ENCODE measurements at places on chromosomes 11 and 22. TPM values are rescaled to one million over a fixed set of nuclear protein-coding genes. Genes with fewer than 3 reads are reported as not detected.

- H3K27me3 ChIP-seq: no peaks in the 10 kb centered on the region
- H3K36me3 ChIP-seq: no peaks in the 10 kb centered on the region
- DNase-seq: no peak
- no peak overlapping the region for H3K4me3 ChIP-seq
- no peak overlapping the region for H3K27ac ChIP-seq
These were observed 60.2 kb upstream of the CRTAM start for GRCh38 chr11:122778148-122778547.

DNA sequence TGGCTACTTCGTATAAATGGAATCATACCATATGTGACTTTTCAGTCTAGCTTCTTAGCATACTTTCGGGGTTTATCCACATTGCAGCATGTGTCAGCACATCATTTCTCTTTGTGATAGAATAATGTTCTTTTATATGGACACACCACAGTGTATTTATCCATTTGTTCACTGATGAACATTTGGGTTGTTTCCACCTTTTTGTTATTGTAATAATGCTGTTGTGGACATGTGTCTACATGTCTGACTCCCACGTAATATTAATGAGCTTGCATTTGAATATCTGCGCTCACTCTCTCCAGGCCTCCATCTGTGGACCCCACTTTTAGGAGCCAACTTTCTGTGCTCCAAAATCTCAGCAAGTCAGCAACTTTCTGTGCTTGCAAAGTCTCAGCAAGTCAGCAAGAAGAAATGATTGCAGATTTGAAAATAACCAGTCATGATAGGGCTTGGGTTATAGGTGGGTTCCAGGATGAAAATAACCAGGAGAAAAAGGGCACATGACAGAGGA, 53.9 kb upstream of the GALNT18 start:
- H3K4me1 ChIP-seq: no peaks in the 10 kb centered on the region
- H3K27ac ChIP-seq: no peak overlapping the region
- no peaks in the 10 kb centered on the region for H3K27me3 ChIP-seq

DNA sequence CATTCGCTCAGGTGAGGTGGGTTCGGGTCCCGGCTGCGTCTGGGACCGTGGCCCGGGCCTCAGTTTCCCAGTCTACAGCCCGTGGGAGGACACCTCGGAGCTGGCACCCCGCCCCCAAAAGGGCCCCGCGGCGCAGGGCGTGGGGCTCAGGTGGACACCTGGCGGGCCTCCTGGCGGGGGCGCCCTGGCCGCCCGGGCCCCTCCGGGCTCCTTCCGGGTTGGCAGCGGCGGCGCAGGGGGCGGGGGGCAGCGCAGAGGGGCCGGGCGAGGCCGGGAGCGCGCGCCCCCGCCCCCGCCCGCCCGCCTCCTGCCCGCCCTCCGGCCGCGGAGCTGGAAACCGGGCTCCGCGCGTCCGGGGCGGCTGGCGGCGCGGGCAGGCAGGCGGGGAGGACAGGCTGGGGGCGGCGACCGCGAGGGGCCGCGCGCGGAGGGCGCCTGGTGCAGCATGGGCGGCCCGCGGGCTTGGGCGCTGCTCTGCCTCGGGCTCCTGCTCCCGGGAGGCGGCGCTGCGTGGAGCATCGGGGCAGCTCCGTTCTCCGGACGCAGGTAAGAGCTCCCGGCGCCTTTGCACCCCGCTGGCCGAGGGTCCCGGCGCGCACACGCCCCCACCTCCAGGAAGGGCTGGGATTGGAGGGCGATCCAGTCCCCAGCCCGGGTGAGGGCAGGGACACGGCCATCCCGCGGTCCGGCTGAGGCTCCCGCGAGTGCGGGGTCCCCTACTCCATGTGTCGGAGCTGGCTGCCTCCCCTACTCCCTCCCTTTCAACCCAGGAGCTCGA, at the start of gene EMID1:
TSS of gene EMID1 (plus strand) at position 303 of the 778 bp plus-strand sequence. CDS start at position 446, 143 bp downstream.
- peak within 1 kb of the TSS; percentile 19 for H3K4me3 ChIP-seq
- H3K36me3 ChIP-seq: no peaks in the 10 kb centered on the region
- no peaks in the 10 kb centered on the region for H3K4me1 ChIP-seq
- DNase-seq: no peak

- no peak for DNase-seq
- H3K36me3 ChIP-seq: no peaks in the 10 kb centered on the region
- no peak overlapping the region for H3K4me3 ChIP-seq
- H3K4me1 ChIP-seq: no peaks in the 10 kb centered on the region
- H3K27ac ChIP-seq: no peak overlapping the region
These were observed 112.7 kb downstream of the FCHSD2 start for GRCh38 chr11:73029403-73029802.

GRCh38 chr11:3738241-3738640, 59.1 kb downstream of the NUP98 start:
- no peak overlapping the region for H3K4me3 ChIP-seq
- no peaks in the 10 kb centered on the region for H3K27me3 ChIP-seq
- DNase-seq: no peak
- no peaks in the 10 kb centered on the region for H3K4me1 ChIP-seq
- H3K27ac ChIP-seq: no peak overlapping the region
- H3K36me3 ChIP-seq: no peaks in the 10 kb centered on the region

DNA sequence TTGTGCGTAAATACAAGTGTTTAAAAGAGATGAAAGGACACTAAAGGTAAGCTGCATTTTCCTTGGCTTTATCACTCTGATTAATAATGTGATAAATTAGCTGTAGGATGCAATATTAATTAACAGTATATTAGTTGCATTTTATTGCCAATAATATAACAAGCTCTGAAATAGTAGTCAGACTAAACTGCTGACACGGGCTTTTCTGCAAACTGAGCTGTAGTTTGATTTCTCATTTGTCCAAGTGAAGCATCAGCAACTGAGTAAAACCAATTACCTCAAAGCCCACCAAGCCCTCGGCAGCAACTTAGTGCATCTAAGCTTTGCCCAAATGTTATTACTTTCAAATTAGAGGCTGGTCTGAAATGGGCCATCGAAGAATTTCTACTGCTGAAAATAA, 33.5 kb downstream of the ARL14EP start:
- no peaks in the 10 kb centered on the region for H3K27me3 ChIP-seq
- H3K36me3 ChIP-seq: no peaks in the 10 kb centered on the region
- no peak overlapping the region for H3K27ac ChIP-seq
- H3K4me3 ChIP-seq: no peak overlapping the region
- no peak for DNase-seq

DNA sequence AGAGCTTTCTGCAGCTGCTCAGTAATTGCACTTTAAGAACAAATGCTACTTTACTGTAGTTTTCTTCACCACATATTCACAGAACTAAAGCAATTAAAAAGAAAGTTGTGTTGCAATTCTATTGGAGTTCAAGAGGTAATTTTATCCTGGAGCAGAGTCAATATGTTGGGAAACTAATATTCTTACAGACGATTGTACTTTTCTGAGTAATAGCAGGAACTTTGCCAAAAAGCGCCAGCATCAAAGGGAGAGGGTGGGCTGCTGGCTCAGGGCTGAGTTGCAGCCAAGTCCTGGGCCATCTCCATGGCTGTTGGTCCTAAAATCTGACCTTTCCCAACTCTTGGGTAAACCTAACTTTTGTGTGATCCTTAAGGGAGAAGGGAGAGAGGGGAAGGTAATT, 73.6 kb upstream of the MYO18B start:
- H3K4me3 ChIP-seq: no peak overlapping the region
- no peaks in the 10 kb centered on the region for H3K4me1 ChIP-seq
- no peak for DNase-seq
- no peaks in the 10 kb centered on the region for H3K36me3 ChIP-seq

DNA sequence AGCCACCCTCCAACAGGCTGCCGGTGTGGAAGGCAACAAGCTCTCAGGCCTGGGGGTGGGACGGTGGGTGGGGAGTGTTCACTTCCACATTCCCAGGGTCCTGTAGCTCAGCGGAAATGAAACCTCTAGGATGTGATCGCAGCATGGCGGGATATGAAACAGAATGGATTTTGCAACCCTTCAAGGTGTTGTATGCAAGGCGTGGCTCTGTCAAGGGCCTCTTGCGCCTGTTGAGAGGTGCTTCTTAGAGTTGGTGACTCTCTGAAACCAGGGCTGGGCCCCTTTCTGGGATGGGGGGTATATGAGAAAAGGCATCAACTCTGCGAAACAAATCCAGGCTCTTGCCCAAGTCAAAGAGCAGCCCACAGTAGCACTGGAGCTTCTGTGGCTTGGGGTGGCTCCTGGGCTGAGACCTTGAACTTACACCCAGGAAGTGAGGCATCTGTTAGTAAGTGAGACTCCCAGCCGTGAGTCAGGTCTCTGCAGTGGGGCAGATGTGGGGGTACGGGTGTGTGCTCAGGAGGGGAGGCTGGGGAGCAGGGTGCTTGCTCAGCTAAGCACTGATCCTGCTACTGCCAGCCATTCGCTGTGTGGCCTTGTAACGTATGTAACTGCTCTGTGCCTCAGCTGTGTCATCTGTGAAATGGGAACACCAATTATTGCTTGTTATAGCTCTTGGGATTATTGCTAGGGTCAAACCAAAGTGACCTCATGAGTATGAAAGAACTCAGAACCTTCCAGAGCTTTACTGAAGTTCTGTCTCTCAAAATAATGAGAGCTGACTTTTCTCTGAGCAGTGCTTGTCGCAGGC, 28.3 kb downstream of the NECTIN1 start:
- H3K36me3 ChIP-seq: no peaks in the 10 kb centered on the region
- H3K4me1 ChIP-seq: no peaks in the 10 kb centered on the region
- no peaks in the 10 kb centered on the region for H3K27me3 ChIP-seq
- H3K27ac ChIP-seq: no peak overlapping the region
- H3K4me3 ChIP-seq: no peak overlapping the region

GRCh38 chr11:87092159-87092558, 54.4 kb downstream of the TMEM135 start:
- no peaks in the 10 kb centered on the region for H3K27me3 ChIP-seq
- H3K4me3 ChIP-seq: no peak overlapping the region
- H3K36me3 ChIP-seq: no peaks in the 10 kb centered on the region
- DNase-seq: no peak
- H3K27ac ChIP-seq: no peak overlapping the region

- H3K27ac ChIP-seq: no peak overlapping the region
- H3K4me1 ChIP-seq: no peaks in the 10 kb centered on the region
- H3K4me3 ChIP-seq: no peak overlapping the region
- H3K27me3 ChIP-seq: no peaks in the 10 kb centered on the region
These were observed 4.3 kb upstream of the FLI1 start for GRCh38 chr11:128689591-128689947.

DNA sequence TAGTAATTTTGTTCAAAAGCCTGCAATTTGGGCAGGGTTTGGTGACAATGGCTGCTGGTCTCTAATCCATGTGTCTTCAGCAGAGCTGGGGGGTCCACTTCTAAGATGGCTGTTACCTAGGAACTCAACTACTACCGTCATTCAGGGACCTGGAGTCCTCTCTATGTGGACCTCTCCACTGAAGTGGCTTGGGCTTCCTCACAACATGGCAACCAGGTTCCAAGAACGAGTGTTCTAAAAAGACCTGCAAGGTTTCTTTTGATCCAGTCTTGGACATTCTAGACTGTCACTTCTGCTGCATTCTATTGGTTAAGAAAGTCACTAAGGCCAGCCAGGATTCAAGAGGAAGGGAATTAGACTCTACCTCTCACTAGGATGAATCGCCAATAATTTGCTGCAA, 387.0 kb downstream of the NXPE2 start:
- no peaks in the 10 kb centered on the region for H3K4me1 ChIP-seq
- no peaks in the 10 kb centered on the region for H3K27me3 ChIP-seq
- H3K36me3 ChIP-seq: no peaks in the 10 kb centered on the region
- no peak overlapping the region for H3K27ac ChIP-seq
- no peak for DNase-seq

- H3K4me3 ChIP-seq: no peak overlapping the region
- peak; percentile 48 for DNase-seq
- H3K27ac ChIP-seq: peak overlapping the region; percentile 82
- H3K36me3 ChIP-seq: peaks cover 4% of the 10 kb centered on the region
- no peaks in the 10 kb centered on the region for H3K27me3 ChIP-seq
These were observed 10.4 kb upstream of the AHNAK start for GRCh38 chr11:62556875-62557631.

DNA sequence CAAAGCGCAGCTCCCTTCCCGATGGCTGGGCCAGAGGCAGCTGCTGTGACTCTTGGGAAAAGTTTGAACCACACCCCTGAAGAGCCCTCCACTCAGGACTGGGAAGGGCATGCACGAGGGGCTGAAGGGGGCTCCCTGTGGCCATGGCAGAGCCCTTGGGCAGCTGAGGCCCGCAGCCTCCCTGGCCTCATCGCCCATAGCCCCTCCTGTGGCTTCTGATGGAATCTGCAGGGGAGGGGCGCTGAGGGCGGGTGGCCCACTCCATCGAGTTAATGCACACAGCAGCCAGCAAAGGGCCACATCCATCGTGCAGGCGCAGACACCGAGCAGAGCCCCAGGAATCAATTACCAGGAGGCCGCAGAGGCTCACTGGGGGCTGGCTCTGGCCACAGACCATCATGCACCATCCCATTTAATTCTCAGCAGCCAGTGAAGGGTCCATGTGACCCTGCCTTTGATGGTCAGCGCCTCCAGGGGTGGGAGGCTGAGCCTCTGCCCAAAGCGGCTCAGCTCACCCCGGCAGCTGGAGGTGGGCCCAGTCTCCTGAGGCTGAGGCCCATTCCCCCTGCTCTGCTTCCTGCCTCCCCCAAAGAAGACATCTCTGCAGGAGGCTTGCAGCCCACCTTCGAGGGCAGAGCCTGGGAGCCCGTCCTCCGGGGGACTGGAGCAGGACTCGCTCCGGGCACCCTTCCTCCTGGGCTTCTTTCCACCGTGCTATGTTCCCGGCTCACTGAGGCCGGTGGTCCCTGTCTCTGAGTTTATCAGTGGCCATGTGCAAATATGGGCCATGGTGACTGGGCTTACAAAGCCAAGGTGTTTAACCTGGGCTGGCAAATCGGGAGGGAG, 1410.2 kb downstream of the BRD1 start:
- DNase-seq: peak; percentile 27
- no peaks in the 10 kb centered on the region for H3K36me3 ChIP-seq
- H3K4me3 ChIP-seq: no peak overlapping the region
- H3K4me1 ChIP-seq: no peaks in the 10 kb centered on the region
- no peak overlapping the region for H3K27ac ChIP-seq

- peaks cover 5% of the 10 kb centered on the region for H3K27me3 ChIP-seq
- no peak for DNase-seq
- H3K36me3 ChIP-seq: no peaks in the 10 kb centered on the region
- H3K4me1 ChIP-seq: no peaks in the 10 kb centered on the region
These were observed 69.1 kb upstream of the NTM start for GRCh38 chr11:131301306-131301705.

- no peaks in the 10 kb centered on the region for H3K36me3 ChIP-seq
- no peak overlapping the region for H3K4me3 ChIP-seq
- no peak for DNase-seq
- no peaks in the 10 kb centered on the region for H3K4me1 ChIP-seq
These were observed 76.9 kb upstream of the TTLL12 start for GRCh38 chr22:43263645-43264514.

ACRV1 gene
- not detected for total RNA-seq

KBTBD3 gene
- total RNA-seq: 9.7 TPM

ADORA2A gene
- 4.5 TPM for total RNA-seq

PRR14L gene
- total RNA-seq: 38.8 TPM

RASGRP2 gene
- total RNA-seq: 44.7 TPM

OR51B4 gene
- not detected for total RNA-seq

PGGHG gene
- total RNA-seq: 61.6 TPM

RAG2 gene
- not detected for total RNA-seq

RBX1 gene
- total RNA-seq: 40.8 TPM
